ENCODE measurements at places on chromosomes 4 and X. TPM values are rescaled to one million over a fixed set of nuclear protein-coding genes. Genes with fewer than 3 reads are reported as not detected.

Gene KLF8
- total RNA-seq: 3.4 TPM

Gene SSX4B
- total RNA-seq: not detected

Gene POLN
- total RNA-seq: 5.5 TPM

Gene SASH3
- total RNA-seq: 248 TPM

Gene SPIN2A
- total RNA-seq: 0.89 TPM

DNA sequence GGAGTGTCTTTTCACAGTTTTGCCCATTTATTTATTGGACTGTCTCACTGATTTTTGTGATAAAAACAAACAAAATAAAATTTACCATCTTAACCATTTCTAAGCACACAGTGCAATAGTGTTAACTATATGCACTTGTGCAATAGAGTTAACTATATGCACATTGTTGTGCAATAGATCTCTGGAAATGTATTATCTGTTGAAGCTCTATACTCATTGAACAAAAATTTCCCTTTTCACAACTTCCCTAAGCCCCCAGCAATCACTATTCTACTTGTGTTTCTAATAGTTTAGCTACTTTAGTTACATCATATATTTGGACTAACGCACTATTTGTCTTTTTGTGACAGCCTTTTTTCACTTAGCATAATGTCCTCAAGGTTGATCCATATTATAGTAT, 59.7 kb upstream of the BEX4 start:
- no peak overlapping the region for H3K4me3 ChIP-seq
- no peaks in the 10 kb centered on the region for H3K36me3 ChIP-seq
- H3K27ac ChIP-seq: no peak overlapping the region
- H3K27me3 ChIP-seq: no peaks in the 10 kb centered on the region

GRCh38 chrX:139776599-139776998, 68.6 kb upstream of the MCF2 start:
- H3K27ac ChIP-seq: no peak overlapping the region
- DNase-seq: no peak
- peaks cover 50% of the 10 kb centered on the region for H3K36me3 ChIP-seq
- no peaks in the 10 kb centered on the region for H3K27me3 ChIP-seq

GRCh38 chrX:31609130-31609529, 537.3 kb upstream of the FTHL17 start:
- no peaks in the 10 kb centered on the region for H3K4me1 ChIP-seq
- H3K27ac ChIP-seq: no peak overlapping the region
- DNase-seq: no peak
- no peaks in the 10 kb centered on the region for H3K36me3 ChIP-seq
- no peak overlapping the region for H3K4me3 ChIP-seq
- H3K27me3 ChIP-seq: no peaks in the 10 kb centered on the region

- no peaks in the 10 kb centered on the region for H3K27me3 ChIP-seq
- H3K36me3 ChIP-seq: no peaks in the 10 kb centered on the region
- H3K4me1 ChIP-seq: no peaks in the 10 kb centered on the region
- no peak overlapping the region for H3K4me3 ChIP-seq
- no peak overlapping the region for H3K27ac ChIP-seq
Observed at GRCh38 chr4:125303058-125303457, 11.7 kb upstream of the FAT4 start.

GRCh38 chrX:21740329-21741274, 17.3 kb downstream of the SMPX start:
- H3K36me3 ChIP-seq: no peaks in the 10 kb centered on the region
- no peak for DNase-seq
- peaks cover 21% of the 10 kb centered on the region for H3K27me3 ChIP-seq
- H3K27ac ChIP-seq: no peak overlapping the region
- no peak overlapping the region for H3K4me3 ChIP-seq

GRCh38 chrX:110317061-110317819, 645 bp downstream of the AMMECR1 start:
- H3K36me3 ChIP-seq: no peaks in the 10 kb centered on the region
- peak overlapping the region; percentile 84 for H3K4me3 ChIP-seq
- peaks cover 28% of the 10 kb centered on the region for H3K4me1 ChIP-seq
- H3K27ac ChIP-seq: peak overlapping the region; percentile 88
- peak; percentile 56 for DNase-seq
- no peaks in the 10 kb centered on the region for H3K27me3 ChIP-seq

DNA sequence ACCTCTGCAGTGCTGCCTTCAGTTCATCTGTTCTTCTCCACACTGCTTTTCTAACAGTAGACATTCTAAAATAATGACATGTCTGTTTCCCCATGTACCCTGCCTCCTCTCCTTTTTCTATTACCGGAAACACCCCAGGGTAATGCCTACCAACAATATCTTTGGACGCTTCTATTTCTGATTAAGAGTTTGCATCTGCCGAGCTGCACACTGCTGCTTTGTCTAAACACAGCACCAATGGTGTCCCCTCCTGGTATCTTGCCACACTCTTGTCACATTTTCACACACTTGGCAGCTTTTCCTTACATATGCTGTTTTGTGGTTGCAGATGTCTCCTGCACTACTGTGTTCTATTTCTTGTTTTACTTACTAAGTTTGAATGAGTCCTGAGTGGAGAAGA, 288.8 kb downstream of the GRIA2 start:
- H3K4me3 ChIP-seq: no peak overlapping the region
- no peaks in the 10 kb centered on the region for H3K36me3 ChIP-seq

DNA sequence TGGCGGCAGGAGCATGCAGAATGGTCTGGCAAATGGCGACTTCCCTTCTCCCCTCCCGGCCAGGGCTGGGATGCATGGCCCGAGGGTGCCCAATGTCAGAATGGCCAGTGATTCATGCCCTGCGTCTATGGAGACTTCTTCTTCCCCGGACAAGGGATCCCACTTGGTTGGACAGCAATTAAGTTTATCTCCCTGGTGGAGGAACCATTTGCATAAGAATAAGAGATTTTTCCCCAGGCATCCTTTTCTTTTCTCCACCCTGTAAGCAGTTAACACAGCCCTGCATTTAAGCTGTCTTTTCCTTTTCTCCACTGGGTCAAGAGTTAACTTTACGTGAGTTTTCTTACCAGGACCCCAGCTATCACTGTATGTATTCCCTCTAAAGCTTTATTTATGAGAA, 856.6 kb downstream of the GLUD2 start:
- no peaks in the 10 kb centered on the region for H3K4me1 ChIP-seq
- no peak for DNase-seq
- H3K27ac ChIP-seq: no peak overlapping the region
- no peak overlapping the region for H3K4me3 ChIP-seq
- H3K27me3 ChIP-seq: no peaks in the 10 kb centered on the region
- no peaks in the 10 kb centered on the region for H3K36me3 ChIP-seq

DNA sequence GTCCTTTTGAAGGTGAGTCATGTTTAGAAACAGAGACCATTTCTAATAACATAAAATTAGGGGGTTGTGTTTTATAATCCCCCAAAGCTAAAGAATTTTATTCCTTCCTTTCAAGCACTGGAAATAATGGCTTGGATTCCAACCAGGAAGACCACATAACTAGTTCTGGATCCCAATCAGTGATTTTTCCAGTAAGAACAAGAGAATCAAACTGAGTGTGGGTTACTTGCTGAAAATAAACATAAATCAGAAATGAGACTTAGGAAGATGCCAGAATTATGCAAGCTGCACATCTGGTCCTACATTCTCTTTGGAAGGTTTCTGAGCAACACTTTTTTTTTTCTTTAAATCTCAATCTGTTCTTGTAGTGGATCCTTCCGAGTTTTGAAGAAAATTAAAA, 76.3 kb downstream of the SOWAHB start:
- no peaks in the 10 kb centered on the region for H3K4me1 ChIP-seq
- no peak for DNase-seq
- H3K4me3 ChIP-seq: no peak overlapping the region
- no peak overlapping the region for H3K27ac ChIP-seq

GRCh38 chr4:824461-825062, 1.4 kb downstream of the CPLX1 start:
- no peaks in the 10 kb centered on the region for H3K36me3 ChIP-seq
- peaks cover 52% of the 10 kb centered on the region for H3K27me3 ChIP-seq
- no peak overlapping the region for H3K27ac ChIP-seq
- DNase-seq: no peak

- H3K4me3 ChIP-seq: no peak overlapping the region
- H3K27ac ChIP-seq: no peak overlapping the region
- H3K36me3 ChIP-seq: peaks cover 61% of the 10 kb centered on the region
- no peak for DNase-seq
- no peaks in the 10 kb centered on the region for H3K27me3 ChIP-seq
Observed at GRCh38 chr4:24521544-24521943, 62.8 kb downstream of the DHX15 start.

GRCh38 chrX:29506729-29507128, 708.6 kb upstream of the MAGEB2 start:
- H3K4me3 ChIP-seq: no peak overlapping the region
- no peaks in the 10 kb centered on the region for H3K4me1 ChIP-seq
- DNase-seq: no peak
- no peaks in the 10 kb centered on the region for H3K36me3 ChIP-seq
- no peaks in the 10 kb centered on the region for H3K27me3 ChIP-seq

- no peak for DNase-seq
- no peak overlapping the region for H3K4me3 ChIP-seq
- H3K27me3 ChIP-seq: peaks cover 7% of the 10 kb centered on the region
- H3K27ac ChIP-seq: no peak overlapping the region
- H3K4me1 ChIP-seq: no peaks in the 10 kb centered on the region
Observed at GRCh38 chr4:143382596-143382995, 45.9 kb downstream of the GAB1 start.

- no peak for DNase-seq
- no peak overlapping the region for H3K4me3 ChIP-seq
Observed at GRCh38 chrX:129737916-129738315, 863 bp upstream of the XPNPEP2 start.

- no peaks in the 10 kb centered on the region for H3K36me3 ChIP-seq
- H3K27ac ChIP-seq: no peak overlapping the region
- H3K4me3 ChIP-seq: no peak overlapping the region
- H3K4me1 ChIP-seq: no peaks in the 10 kb centered on the region
- H3K27me3 ChIP-seq: peaks cover 18% of the 10 kb centered on the region
Observed at GRCh38 chr4:73446336-73446938, 10.4 kb downstream of the AFP start.

GRCh38 chrX:142663330-142664095, 362.2 kb upstream of the SPANXN4 start:
- no peak overlapping the region for H3K4me3 ChIP-seq
- no peak overlapping the region for H3K27ac ChIP-seq
- no peak for DNase-seq
- no peaks in the 10 kb centered on the region for H3K36me3 ChIP-seq
- no peaks in the 10 kb centered on the region for H3K27me3 ChIP-seq

GRCh38 chr4:182369211-182369610, 126.0 kb downstream of the TENM3 start:
- no peak overlapping the region for H3K4me3 ChIP-seq
- H3K4me1 ChIP-seq: no peaks in the 10 kb centered on the region
- no peaks in the 10 kb centered on the region for H3K27me3 ChIP-seq

GRCh38 chr4:3226944-3227343, 22.0 kb upstream of the MSANTD1 start:
- H3K4me1 ChIP-seq: no peaks in the 10 kb centered on the region
- H3K27ac ChIP-seq: peak overlapping the region; percentile 49
- DNase-seq: no peak
- H3K4me3 ChIP-seq: no peak overlapping the region
- H3K27me3 ChIP-seq: no peaks in the 10 kb centered on the region

- no peaks in the 10 kb centered on the region for H3K36me3 ChIP-seq
- H3K4me3 ChIP-seq: no peak overlapping the region
- no peak for DNase-seq
- no peaks in the 10 kb centered on the region for H3K27me3 ChIP-seq
- no peaks in the 10 kb centered on the region for H3K4me1 ChIP-seq
Observed at GRCh38 chr4:189823591-189823990, 117.1 kb upstream of the FRG1 start.

- H3K27me3 ChIP-seq: no peaks in the 10 kb centered on the region
- no peaks in the 10 kb centered on the region for H3K36me3 ChIP-seq
- DNase-seq: no peak
- H3K27ac ChIP-seq: no peak overlapping the region
- H3K4me1 ChIP-seq: no peaks in the 10 kb centered on the region
Observed at GRCh38 chr4:34412911-34413310, 1831.4 kb downstream of the ARAP2 start.

GRCh38 chr4:24330573-24330972, 253.8 kb downstream of the DHX15 start:
- no peak overlapping the region for H3K27ac ChIP-seq
- no peak for DNase-seq
- H3K4me3 ChIP-seq: no peak overlapping the region
- no peaks in the 10 kb centered on the region for H3K27me3 ChIP-seq

GRCh38 chr4:86927843-86928395, 6.9 kb upstream of the AFF1 start:
- peaks cover 4% of the 10 kb centered on the region for H3K36me3 ChIP-seq
- peaks cover 5% of the 10 kb centered on the region for H3K4me1 ChIP-seq
- no peak overlapping the region for H3K27ac ChIP-seq
- no peaks in the 10 kb centered on the region for H3K27me3 ChIP-seq
- no peak for DNase-seq

DNA sequence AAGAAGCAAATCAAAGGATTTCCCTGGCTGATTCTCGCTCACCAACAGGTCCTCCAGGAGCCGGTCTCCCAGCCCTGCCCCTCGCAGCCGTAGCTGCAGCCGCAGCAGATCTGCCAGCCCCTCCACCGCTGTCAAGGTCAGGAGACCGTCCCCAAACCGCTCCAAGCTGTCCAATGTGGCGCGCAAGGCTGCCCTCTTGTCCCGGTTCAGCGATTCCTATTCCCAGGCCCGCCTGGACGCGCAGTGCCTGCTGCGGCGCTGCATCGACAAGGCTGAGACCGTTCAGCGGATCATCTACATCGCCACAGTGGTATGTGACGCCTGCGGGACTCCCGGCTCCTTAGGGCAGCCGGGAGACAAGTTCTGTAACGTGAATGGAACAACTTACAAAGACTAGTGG, 25.6 kb downstream of the SPATA18 start:
- H3K36me3 ChIP-seq: no peaks in the 10 kb centered on the region
- no peak for DNase-seq
- H3K27me3 ChIP-seq: peaks cover 56% of the 10 kb centered on the region
- no peak overlapping the region for H3K4me3 ChIP-seq
- no peaks in the 10 kb centered on the region for H3K4me1 ChIP-seq

GRCh38 chr4:159743971-159744370, 641.1 kb downstream of the RAPGEF2 start:
- DNase-seq: no peak
- H3K27ac ChIP-seq: no peak overlapping the region
- H3K36me3 ChIP-seq: no peaks in the 10 kb centered on the region
- H3K4me3 ChIP-seq: no peak overlapping the region

- H3K27ac ChIP-seq: no peak overlapping the region
- peaks cover 1% of the 10 kb centered on the region for H3K4me1 ChIP-seq
- DNase-seq: no peak
- no peak overlapping the region for H3K4me3 ChIP-seq
- H3K36me3 ChIP-seq: no peaks in the 10 kb centered on the region
- H3K27me3 ChIP-seq: no peaks in the 10 kb centered on the region
Observed at GRCh38 chr4:2259541-2260343, 2.2 kb downstream of the MXD4 start.
